ENCODE measurements at places on chromosomes 1 and 21. TPM values are rescaled to one million over a fixed set of nuclear protein-coding genes. Genes with fewer than 3 reads are reported as not detected.

The CADM3 gene
- total RNA-seq: 22.6 TPM

The CXADR gene
- total RNA-seq: 2.4 TPM

The TRIM46 gene
- total RNA-seq: 1.1 TPM

The TFF3 gene
- total RNA-seq: not detected

The GREM2 gene
- not detected for total RNA-seq

The DNM3 gene
- total RNA-seq: 0.16 TPM

The LCE3E gene
- not detected for total RNA-seq

The LYPD8 gene
- not detected for total RNA-seq

The LORICRIN gene
- not detected for total RNA-seq

The C2CD4D gene
- total RNA-seq: not detected

The CD164L2 gene
- not detected for total RNA-seq
